ENCODE measurements at places on chromosomes 5 and 9. TPM values are rescaled to one million over a fixed set of nuclear protein-coding genes. Genes with fewer than 3 reads are reported as not detected.

The PAX5 gene
- 1.6 TPM for polyA plus RNA-seq

GRCh38 chr5:63456279-63456678 lies 506.0 kb downstream of the HTR1A start:
- no peak for DNase-seq

DNA sequence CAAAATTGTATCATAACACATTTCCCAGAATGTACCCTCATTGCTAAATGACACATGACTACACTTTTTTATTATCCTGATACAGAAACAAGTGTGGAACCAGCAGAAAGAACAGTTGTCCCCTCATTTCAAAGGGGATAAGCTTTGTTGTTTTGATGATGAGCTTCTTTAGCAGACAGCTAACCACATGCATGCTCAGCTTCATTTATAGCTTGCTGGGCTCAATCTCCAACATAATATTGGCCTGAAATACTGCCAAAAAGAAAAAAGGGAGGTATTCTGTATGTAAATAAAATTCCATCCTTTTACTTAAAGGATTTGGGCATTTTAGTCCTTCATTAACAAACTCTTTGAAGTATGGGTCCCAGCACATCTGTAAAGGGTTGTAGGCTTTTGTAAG lies 120.4 kb downstream of the SPATA31D1 start:
- no peak for DNase-seq

DNA sequence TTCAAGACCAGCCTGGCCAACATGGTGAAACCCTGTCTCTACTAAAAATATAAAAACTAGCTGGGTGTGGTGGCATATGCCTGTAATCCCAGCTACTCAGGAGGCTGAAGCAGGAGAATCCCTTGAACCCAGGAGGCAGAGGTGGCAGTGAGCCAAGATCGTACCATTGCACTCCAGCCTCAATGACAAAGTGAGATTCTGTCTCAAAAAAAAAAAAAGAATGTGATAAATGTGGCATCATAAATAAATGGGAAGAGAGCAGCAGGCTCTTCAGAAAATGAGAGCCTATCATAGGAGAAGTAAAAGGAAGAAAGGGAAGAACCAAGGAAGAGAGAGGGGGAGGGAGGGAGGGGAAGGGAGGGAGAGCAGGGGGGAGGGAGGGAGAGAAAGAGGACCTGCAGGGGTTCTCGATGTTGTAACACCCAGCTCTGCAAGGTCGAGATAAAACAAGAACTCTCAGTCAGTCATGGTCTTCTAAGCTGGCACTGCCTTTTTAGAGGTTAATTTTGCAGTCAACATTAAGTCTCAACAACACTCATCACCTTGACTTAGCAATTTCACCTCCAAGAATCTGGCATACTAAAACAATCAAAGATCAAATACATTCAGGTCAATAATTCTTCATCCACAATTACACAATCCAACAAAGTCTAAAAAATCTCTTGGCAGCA lies 68.7 kb upstream of the SIMC1 start:
- no peak for DNase-seq
